NCI-H69 (cell line): ENCODE measurements at places on chromosomes 1 and 21.

DNA sequence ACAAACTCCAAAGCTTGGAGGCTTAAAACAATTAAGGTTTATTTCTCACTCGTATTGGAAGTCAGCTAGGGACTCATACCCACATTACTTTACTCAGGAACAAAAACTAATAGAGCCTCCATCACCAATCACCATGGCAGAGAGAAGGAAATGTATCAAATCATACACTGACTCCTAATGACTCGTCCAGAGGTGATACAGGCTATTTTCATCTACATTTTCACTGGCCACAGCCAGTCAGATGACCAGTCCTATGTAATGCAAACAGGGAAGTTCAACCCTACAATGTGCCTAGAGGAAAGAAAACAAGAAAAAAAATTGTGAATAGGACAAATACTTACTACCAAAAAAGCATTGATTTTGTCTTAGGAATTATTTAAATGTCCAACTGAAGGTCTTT is 110.3 kb downstream of the SEC16B start:
- no peak for DNase-seq

DNA sequence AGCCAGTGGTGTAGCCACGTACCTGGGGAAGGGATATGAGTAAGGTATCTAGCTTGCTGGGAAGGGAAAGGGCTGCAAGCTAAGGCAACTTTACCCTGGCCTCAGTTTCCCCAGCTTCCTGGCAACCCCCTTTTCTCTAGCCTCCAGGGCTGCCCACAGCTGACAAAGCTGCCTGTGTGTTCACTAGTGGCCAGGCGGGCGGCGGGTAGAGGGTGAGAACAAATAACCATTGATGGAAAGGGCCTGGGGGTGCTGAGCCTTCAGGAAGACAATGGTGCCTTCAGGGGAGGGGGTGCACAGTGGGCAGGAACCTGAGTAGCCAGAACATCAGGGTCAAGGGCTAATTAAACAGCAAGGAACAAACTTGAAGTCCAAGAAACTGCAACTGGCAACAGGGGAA is 6.1 kb downstream of the CERS2 start:
- DNase-seq, result no peak

- no peak for DNase-seq
Measured at GRCh38 chr1:7948960-7949359, 8.3 kb upstream of the TNFRSF9 start.

- no peak for DNase-seq
Measured at GRCh38 chr1:203278885-203279406, 26.4 kb upstream of the BTG2 start.

- peak; percentile 93 for DNase-seq
Measured at GRCh38 chr1:205434738-205435137, 12.9 kb upstream of the LEMD1 start.

- no peak for DNase-seq
Measured at GRCh38 chr1:201766131-201766866, 62.7 kb upstream of the IPO9 start.

GRCh38 chr1:3208819-3209200 is 139.8 kb downstream of the PRDM16 start:
- no peak for DNase-seq

DNA sequence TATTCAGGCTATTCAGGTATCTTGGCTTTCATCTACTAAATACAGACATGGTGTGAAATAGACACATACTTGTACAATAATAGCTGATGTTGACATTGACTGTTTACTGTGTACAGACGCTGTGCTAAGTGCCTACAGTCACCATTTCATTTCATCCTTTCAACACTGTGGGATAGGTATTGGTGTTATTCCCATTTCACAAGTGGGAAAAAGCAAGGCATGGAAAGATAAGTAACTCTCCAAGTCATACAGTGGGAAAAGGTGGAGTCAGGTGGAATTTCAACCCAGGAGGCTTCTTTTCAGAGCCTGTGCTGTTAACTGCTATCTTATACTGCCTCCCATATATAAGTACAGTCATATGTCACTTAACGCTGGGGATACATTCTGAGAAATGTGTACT is 49.6 kb upstream of the ATP1A1 start:
- peak; percentile 33 for DNase-seq

- no peak for DNase-seq
Measured at GRCh38 chr1:20928146-20928545, 141.0 kb upstream of the HP1BP3 start.

GRCh38 chr1:93671099-93671621 is 10.5 kb downstream of the BCAR3 start:
- no peak for DNase-seq

GRCh38 chr1:243646841-243647240 is 203.2 kb downstream of the AKT3 start:
- no peak for DNase-seq

DNA sequence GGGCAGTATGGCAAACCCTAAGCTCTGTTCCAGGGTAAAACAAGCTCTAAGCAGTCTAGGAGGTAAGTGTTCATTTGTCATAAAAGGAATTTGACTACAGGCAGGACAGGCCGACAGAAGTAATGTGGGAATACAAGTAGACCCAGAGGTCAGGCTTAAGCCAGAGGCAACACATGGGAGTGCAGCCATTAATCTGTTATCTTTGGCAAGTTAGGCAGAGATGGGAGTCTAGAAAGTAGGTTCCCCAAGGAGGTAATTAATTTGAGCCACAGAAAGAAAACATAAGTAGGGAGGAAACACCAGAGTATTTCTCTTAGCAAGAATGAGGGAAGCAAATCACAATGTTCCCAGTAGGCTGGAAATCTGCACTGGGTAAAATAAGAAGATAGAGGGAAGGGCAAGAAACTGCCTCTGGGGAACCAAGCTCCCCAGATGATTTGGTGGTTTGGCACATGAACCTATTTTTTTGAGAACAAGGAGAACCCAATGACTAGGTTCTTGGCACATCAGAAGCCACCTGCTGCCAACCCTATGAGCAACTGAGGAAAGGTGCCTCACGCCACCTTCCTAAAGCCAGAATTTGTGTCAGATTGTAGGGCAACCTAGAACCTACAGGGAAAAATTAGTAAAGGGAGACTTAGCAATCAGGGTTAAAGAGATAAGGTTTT is 636.4 kb upstream of the PLXNA2 start:
- DNase-seq, result peak; percentile 39

GRCh38 chr1:145960468-145961108 is 2.8 kb upstream of the LIX1L start:
- DNase-seq, result peak; percentile 89

DNA sequence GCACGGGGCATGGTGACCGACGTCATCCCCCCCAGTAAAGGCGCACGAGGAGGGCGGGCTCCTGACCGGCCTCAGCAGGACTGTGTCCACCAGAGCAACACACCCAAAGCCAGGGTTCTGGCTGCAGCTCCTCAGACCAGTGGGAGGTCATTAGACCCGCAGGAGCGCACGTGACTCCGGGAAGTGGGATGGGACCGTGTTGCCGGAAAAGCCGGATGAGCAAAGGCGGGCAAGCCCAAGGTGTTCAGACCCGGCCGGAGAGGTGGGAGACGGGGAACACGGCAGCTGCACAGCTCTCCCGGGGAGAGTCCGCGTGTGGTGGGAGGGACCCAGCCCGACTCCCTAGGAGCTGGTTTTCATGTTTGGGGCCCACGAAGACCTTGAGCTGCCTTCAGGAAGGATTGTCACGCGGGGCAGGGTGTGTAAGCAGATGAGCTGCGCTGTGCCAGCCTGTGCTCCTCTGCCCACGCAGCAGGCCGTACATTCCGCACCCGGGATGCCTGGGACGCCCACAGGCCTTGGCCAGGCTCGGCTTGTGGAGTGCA is 20.6 kb upstream of the TRAPPC10 start:
- peak; percentile 65 for DNase-seq

- DNase-seq, result peak; percentile 1
Measured at GRCh38 chr1:71649608-71650007, 568.8 kb upstream of the ZRANB2 start.

- DNase-seq, result peak; percentile 82
Measured at GRCh38 chr21:45880097-45881068, 101.2 kb upstream of the COL6A1 start.

DNA sequence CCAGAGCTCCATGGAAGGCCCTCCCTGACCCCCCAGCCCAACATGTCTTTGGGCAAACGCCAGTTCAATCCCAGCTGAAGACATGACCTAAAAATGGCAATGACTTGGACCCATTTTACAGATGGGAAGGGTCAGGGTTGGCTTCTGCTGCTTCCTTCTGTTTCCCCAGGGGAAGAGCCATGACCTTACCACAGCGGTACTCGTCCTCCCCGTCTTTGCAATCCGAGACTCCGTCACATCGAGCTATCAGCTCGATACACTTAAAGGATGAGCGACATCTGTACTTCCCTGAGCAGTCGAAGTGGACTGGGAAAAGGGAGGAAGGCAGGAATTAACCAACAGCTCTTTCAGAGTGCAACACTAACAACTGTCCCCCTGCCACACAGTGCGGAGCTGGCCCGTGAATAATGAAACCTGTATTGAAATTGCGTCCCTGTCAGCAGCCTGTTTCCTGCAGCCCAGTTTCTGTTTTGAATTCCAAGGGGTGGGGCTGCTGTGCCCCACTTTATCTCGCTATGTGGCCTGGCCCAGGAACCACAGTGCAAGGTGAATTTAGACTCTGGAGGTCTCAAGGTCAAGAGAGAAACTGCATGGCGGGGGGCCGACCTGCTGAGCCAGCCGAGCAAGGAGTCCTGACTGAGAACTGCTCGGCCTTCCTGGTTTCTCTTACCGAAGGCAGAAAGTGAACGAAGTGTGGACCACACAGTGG is 7.0 kb downstream of the TMPRSS3 start:
- DNase-seq, result no peak

GRCh38 chr1:25206201-25206600 is 26.1 kb downstream of the SYF2 start:
- DNase-seq, result no peak

DNA sequence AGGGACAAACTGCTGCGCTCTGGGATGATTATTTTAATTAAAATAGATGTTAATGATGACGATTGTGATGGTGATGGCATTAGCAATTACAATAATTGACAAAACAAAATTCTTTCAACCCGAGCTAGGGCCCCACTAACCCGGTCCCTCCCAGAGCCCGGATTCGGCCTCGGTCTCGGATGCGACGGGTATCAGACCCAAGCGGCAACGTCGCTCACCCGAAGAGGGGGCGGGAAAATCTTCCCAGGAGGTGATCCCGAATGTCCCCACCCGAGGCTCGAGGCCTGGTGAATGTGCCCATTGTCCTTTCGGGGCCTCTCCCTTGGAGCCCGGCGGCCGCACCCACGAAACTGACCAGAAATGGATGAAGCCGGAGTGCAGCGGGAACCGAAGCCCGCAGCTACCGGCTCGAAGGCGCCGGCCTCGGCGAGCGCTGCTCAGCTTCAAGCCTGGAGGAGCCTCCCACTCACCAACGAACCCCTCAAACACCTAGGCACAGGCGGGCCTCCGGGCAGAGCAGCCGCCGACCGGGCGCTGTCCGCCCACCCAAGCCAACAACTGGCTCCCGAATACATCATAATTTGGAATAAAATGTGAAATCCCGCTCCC is 1.2 kb downstream of the TAL1 start:
- no peak for DNase-seq

GRCh38 chr1:204493145-204493983 is 1.2 kb downstream of the PIK3C2B start:
- DNase-seq, result peak; percentile 59

- DNase-seq, result no peak
Measured at GRCh38 chr1:187655104-187655503, 826.4 kb downstream of the PLA2G4A start.

DNA sequence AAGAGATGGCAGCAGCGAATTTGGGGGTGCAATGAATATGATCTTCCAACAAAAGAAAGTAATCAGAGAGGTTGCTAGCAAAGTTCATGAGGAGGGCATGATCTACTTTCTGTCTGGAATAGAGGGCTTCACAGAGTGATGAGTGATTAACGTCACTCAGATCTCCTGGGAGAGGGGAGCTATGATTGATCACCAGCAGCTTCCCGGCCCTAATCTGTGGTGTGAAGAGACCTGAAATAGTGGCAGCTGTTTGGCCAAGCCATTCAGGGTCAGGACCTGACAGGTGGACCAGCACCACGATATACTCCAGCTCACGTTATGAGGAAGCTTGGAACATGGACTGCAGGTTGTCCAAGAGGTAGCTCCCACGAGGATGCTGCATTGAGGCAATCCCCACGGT is 19.9 kb upstream of the TMEM183A start:
- no peak for DNase-seq

GRCh38 chr1:162381383-162381782 is at the start of gene C1orf226:
TSS of gene C1orf226 (plus strand) at chr1:162381728. CDS start at chr1:162381902, 174 bp downstream.
- no peak for DNase-seq

DNA sequence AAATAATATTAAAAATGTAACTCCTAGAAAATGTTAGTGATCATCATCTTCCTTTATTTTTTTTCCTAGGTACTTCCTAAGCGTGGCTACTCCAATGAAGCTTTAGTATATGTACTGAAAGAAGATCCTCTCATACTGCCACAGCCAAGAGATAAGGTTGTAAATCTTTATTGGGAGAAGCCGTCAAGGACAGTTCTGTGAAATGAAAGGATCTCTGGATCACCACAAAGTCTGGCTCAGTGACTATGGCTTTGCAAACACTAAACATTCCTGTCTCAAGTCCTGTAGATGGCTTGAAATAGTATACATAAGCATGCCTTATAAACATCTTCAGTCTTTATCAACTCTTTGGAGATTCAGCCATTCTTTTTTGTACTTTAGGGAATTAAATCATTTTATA is 61.2 kb upstream of the DPH5 start:
- DNase-seq, result no peak

DNA sequence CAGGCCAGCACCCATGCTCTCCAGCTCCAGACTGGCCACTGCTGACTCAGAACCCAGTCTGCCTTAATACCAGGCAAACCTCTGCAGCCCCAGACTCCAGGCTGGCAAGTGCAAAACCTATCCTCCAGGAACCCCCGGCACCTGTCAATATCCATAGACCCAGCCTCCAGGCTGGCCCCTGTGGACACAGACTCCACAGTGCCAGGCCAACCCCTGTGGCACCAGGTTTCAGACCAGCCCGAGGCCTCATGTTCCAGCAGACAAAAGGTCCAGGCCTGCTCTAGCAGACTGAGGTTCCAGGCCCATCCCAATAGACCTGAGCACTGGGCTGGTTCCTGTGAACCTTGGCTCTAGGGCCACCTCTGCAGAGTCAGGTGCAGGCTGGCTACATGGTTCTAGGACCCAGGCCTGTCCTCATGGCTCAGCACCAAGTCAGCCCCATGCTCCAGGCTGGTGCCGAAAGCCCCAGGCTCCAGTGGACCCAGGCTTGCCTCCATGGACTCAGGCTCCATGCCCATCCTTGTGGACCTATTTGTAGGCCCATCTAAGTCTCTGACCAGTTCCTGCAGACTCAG is 118.2 kb downstream of the WDR3 start:
- DNase-seq, result no peak

DNA sequence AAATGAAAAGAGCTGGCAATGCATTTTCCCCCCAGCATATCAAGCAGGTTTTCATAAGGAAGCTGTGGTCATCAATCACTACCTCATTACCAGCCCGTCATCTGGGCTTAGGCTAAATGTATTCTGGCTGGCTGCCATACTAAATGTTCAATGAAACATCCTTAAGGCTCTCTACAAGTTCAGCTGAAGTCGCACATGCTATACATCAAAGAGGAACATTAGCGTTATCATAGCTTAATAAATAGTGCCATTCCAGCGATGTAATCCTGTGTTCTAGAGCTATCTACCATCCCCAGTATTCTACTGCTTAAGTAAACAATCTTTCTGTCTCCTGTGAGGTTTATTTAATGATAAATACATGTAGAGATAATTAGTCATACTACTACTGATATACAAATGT is 288.8 kb downstream of the DPYD start:
- peak; percentile 94 for DNase-seq

GRCh38 chr1:107309962-107310361 is 169.1 kb downstream of the NTNG1 start:
- DNase-seq, result no peak
